ENCODE measurements at places on chromosomes 13 and 19.
A peak's percentile ranks its signal among the peaks of the same experiment; 100 is the strongest.

- no peak for DNase-seq
These were observed 109.3 kb downstream of the ZIC5 start for GRCh38 chr13:99862244-99862643.

GRCh38 chr13:35993686-35994085 lies 137.5 kb downstream of the DCLK1 start:
- DNase-seq, result no peak

DNA sequence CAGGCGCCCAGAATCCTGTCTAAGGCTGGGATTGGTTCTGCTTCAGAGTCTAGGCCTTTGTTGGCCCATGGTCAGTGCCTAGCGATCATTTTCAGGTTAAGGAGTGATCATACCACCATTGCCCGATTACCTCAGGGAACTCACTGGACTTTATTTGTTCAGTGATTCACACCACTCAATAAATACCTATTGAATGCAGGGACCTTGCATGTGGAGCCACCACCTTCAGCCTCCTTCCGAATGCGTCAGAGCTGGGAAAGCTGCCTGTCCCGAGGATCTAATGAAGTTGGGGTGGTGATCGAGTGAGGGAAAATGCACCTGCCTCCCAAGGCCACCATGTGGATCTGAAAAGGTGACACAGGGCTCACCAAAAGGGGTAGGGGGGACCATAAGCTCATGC lies 40.0 kb upstream of the POU2F2 start:
- DNase-seq, result no peak

DNA sequence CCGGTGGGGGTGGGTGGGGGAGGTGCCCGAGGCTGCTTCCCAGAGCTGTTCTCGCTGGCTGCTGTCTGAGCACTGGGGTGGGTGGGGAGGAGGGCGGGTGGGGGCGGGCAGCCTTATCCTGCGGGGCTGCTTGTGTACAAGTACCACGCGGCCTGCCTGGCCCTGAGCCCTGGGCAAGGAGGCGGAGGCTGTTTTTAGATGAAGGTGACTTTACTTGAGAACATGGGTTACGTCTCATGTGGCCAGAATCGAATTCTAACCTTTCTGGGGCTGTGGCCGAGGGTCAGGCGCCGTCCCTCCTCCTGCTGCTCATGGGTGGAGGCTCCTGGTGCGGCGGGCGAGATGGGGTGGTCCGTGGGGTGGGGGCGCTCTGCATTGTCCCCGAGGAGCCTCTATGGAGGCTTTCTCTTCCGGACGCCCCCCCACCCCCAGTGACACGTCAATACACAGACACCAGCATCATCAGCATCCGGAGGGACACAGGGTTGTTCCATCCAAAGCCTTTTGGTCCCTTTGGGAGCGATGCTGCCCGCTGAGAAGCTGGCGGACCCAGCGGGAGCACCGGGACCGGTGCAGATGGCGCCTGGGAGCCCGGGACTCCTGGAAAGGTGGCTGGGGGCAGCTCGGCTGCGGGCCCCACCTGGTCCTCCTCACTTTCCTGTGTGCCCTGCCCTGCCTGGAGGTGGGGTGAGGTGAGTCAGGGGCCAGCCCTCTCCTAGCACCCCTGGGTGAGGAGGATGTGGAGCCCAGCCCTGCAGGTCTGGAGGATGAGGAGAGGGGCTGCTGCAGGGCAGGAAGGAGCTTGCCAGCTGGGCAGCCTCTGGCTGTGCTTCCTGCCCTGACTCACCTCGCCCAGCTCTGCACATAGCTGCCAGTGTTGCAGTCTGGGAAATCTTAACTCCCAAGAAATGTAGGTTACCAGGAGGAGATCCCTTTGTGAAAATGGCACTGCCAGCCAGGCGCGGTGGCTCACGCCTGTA lies 3.4 kb downstream of the BSG start:
- DNase-seq, result no peak

DNA sequence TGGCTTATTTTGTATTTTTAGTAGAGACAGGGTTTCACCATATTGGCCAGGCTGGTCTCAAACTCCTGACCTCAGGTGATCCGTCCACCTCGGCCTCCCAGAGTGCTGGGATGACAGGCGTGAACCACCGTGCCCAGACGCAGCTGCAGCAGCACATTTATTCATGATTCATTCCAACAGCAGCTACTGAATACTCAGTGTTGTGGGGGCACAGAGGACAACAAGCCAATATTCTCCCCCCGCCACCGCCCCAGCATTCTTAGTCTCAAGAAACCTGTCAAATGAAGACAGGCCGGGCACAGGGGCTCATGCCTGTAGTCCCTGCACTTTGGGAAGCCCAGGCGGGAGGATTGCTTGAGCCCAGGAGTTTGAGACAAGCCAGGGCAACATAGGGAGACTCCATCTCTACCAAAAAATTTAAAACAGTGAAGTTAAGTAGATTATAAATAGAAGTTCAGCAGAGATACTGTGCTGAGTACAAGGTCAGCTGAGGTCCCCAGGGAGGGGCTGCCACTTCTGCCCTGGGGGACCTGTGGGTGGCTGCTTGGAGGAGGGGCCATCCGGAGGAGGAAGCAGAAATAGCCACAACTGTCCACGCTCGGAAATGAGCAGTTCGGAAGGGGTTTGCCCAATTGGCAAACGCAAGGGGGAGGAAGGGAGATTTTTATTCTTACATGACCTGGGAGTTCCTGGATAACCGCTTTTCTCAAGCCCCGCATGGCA lies 4.3 kb downstream of the DOT1L start:
- no peak for DNase-seq

- peak; percentile 21 for DNase-seq
These were observed 105.6 kb downstream of the RAB20 start for GRCh38 chr13:110455941-110456340.

DNA sequence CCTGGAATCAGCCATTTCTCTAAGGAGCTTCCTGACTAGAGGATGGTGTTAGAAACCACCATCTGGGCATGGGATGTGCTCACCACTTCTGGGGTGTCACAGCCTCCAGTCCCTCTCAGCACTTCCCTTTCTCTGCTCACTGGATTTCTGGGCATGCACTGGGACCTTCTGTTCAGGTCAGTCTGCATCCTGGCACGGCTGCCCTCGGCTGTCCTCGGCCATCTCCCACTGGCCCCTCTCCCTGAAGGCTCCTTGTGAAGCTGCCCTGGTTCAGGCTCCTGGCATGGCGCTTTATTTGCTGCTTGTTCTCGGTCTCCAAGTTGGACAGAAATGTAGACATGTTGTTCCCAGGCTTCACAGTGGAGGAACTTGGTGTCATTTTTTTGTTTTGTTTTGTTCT lies 60.0 kb downstream of the TEX29 start:
- no peak for DNase-seq

- no peak for DNase-seq
These were observed 255.1 kb downstream of the TBC1D4 start for GRCh38 chr13:75226733-75227435.

GRCh38 chr19:11239377-11240000 lies at the start of gene ANGPTL8:
TSS of gene ANGPTL8 (plus strand) at chr19:11239619. CDS start at chr19:11239638, 19 bp downstream.
- DNase-seq, result no peak

GRCh38 chr19:28586474-28586873 lies 626.5 kb downstream of the UQCRFS1 start:
- no peak for DNase-seq

- no peak for DNase-seq
These were observed 150.4 kb downstream of the POSTN start for GRCh38 chr13:37448153-37448552.

DNA sequence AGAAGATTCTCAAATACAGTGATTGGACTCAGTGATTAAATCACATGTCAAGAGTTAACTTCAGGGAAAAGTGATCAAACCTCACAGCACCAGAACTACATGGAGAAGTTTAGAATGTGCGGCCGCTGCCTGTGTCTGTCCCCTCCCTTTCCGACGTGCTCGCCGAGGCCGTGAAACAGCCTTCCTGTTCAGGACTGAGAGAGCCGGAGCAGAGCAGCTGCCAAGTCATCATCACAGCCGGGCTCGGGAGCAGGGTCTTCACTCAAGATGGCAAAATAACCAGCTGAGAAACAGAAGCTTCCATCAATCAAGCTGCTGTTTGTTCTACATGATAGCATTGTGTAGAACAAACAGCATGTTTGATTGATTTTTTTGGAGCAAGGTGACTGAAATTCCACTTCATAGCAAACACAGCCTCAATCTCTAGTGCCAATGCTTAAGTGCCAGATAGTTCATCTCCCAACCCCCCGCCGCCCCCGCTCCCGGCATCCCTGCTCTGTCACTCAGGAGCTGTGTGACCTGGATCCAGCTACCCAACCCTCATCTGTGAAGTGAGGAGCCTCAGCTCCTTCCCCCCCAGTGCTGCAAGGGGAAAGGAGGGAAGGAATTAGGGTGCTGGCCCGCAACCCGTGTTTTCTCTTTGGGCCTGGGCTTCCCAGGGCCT lies 70.6 kb downstream of the HSPH1 start:
- DNase-seq, result no peak

DNA sequence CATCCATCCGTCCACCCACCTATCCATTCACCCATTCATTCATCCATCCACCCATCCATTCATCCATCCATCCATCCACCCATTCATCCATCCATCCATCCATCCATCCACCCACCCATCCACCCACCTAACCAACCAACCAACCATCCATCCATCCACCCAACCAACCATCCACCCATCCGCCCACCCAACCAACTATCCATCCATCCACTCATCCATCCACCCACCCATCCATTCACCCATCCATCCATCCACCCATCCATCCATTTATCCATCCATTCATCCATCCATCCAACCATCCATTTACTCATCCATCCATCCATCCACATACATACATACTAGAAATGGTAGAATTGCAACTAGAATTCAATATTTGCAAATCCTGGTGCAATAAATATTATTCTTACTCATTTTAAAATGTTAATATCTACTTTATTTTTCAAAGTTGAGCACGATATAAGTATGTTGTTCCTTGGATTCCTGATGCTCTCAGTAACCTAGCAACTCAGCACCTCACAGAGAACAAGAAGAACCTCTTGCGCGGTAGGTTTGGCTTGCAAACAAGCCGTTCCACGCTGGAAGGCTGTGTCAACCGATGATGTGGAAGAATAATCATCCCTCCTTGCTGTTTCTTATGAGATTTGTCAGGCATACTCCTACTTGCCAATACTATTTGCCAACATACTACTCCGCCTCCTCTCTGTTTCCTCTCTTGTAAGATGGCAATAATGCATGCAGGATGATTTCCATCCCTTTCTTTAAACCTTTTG lies 111.7 kb downstream of the GNG7 start:
- no peak for DNase-seq

DNA sequence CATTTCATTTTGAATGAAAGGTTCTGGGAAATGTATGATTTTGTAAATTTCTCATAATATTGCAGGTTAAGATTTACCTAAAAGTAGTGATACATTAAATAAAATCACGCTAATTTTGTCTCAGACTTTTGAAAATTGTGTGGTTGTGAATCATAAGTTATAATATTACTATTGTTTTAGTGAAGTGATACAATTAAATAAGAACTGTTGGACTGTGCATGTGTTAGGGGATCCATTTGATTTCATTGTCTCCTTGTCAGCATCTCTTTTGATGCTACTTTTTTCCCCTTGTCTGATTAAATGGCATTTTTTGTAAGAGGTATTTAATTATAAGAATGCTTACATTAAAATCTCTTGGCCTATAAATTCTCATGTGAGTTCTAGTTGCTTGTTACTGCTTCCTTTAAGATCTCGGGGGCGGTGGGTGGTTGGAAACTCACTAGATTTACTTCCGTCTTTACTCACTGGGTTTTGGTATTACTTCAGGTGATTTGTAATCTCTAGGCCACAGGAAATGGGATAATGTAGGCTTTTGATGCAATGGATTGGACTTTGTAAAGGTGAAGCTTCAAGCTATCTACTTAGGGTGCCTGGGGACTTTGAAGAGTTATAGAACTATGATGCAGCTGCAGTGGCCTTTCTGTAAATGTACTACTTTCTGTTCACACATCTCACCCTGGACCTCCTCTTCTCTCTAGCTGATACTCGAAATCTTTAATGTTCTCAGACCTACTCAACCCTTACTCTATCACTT lies 66.5 kb downstream of the PAN3 start:
- DNase-seq, result no peak

DNA sequence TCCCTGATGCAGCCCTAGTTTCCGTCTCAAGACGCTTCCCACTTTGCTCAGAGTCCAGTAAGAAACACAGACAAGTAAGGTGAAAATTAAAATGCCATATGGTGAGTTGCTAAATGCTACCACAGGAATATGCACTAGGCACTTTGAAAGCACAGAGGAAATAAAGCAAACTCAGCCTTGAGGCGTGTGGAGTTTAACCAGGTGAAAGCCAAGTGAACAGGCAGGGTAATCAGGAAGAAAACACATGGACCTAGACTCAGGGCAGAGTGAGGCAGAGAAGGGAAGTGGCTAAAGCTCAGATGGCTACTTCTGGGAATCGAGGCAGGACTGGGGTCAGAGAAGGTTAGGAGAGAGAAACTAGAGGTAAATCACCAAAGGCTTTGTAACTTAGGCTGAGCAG lies 5.4 kb upstream of the UBL3 start:
- DNase-seq, result no peak

DNA sequence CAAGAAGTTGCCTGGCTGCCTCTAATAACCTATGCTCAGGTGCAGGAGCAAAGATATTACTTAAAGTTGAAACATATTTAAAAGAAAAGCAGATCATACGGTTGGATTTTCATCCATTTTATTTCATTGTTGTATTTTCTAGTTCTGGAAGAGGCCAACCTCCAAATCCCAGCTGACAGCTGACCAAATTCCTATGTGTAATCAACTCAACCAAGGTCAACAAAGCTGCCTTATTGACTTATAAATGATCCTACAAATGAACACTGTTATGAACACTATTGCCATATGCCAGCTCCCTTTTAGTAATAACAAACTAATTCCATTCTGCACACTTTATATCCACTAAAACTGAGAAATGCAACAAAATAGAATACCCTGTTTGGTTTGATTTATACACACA lies 1537.4 kb downstream of the SLITRK1 start:
- DNase-seq, result no peak

GRCh38 chr13:20415694-20416107 lies 110.0 kb downstream of the CRYL1 start:
- no peak for DNase-seq

- DNase-seq, result peak; percentile 6
These were observed 101.3 kb downstream of the ARHGEF7 start for GRCh38 chr13:111216166-111216960.

- DNase-seq, result no peak
These were observed 171.2 kb downstream of the TEX29 start for GRCh38 chr13:111491659-111492058.

DNA sequence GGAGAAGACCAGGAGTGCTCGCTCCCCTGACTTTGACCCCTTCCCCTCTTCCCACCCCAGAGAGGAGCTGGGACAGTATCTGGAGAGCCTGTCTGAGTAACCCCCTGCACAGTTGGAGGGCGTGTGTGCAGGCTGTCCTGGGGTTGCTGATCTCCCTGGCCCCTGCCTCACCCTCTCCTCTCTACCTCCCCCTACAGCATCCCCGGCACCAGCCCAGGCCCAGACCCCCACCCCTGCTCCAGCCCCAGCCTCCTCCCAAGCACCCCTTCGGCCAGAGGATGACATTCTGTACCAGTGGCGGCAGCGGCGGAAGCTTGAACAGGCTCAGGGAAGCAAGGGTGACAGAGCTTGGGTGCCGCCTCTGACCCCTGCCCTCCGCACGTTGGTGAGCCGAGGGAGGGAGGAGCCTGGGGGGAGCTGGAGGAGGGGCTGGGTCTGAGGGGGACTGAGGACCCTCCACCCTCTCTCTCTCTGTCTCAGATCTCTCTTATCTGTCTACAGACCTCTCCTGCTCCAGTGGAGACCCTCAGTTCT lies 8.7 kb downstream of the PROSER3 start:
- no peak for DNase-seq
